ENCODE measurements at places on chromosomes 1 and 21.

- DNase-seq, result no peak
Measured at GRCh38 chr1:109253803-109254620, 4.7 kb downstream of the CELSR2 start.

- DNase-seq, result no peak
Measured at GRCh38 chr21:15004721-15005370, 60.0 kb downstream of the NRIP1 start.

- no peak for DNase-seq
Measured at GRCh38 chr1:98388441-98388840, 273.1 kb upstream of the SNX7 start.

- no peak for DNase-seq
Measured at GRCh38 chr1:25704267-25704691, 87.7 kb downstream of the MAN1C1 start.

GRCh38 chr1:85630493-85630892 is 49.9 kb downstream of the CCN1 start:
- DNase-seq, result no peak

- DNase-seq, result no peak
Measured at GRCh38 chr1:233278631-233279030, 16.9 kb downstream of the PCNX2 start.

GRCh38 chr1:38735651-38736161 is 123.9 kb downstream of the RRAGC start:
- peak; percentile 96 for DNase-seq

DNA sequence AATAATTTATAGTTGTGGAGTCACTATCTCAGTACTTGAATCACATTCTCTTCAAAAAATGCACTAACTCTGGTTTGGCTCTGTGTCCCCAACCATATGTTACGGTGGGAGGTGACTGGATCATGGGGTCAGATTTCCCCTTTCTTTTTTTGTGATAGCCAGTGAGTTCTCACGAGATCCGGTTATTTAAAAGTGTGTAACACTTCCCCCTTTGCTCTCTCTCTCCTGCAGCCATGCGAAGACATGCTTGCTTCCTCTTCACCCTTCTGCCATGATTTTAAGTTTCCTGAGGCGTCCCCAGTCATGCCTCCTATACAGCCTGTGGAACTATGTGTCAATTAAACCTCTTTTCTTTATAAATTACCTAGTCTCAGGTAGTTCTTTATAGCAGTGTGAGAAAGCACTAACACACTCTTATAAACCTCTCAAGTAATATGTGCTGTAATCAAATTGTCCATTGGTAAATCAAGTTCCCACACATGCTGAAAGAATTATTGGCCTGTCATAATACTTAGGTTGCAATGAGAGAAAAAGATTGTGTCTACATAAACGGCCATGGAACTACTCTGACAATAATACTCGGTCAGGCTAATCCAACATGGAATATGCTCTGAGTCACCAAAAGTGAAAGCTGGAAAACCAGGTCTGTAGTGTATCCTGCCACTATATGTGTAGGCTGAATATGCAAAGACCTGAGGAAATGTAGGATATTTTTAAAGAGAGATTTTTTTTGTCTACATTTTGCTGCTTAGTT is 107.5 kb downstream of the SLC44A5 start:
- DNase-seq, result no peak

DNA sequence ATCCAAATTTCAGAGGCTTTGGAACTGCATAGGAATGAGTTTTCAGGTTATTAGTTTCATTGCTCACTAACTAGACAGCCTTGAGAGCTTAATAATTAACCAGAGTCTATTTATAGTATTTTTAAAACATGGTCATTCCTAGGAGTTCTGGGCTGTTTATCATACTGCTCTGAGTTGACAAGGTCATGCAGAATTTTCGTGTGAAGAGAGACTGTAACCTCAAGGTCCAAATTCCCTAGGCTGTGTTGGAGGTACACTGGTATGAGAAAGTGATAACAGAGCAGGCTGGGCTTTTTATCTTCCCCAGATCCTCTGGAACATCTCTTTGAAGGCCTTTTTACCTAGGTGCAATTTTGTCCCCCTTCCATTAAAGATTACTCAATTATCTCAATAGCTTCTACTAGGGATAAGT is 736.3 kb downstream of the LTN1 start:
- no peak for DNase-seq
